MV-4-11 (cell line): ENCODE measurements at places on chromosomes 7 and 10.

GRCh38 chr10:99815621-99816020, 33.2 kb downstream of the ABCC2 start:
- peak; percentile 37 for DNase-seq

- DNase-seq, result no peak
Measured at GRCh38 chr10:15440204-15440711, 69.2 kb upstream of the FAM171A1 start.

DNA sequence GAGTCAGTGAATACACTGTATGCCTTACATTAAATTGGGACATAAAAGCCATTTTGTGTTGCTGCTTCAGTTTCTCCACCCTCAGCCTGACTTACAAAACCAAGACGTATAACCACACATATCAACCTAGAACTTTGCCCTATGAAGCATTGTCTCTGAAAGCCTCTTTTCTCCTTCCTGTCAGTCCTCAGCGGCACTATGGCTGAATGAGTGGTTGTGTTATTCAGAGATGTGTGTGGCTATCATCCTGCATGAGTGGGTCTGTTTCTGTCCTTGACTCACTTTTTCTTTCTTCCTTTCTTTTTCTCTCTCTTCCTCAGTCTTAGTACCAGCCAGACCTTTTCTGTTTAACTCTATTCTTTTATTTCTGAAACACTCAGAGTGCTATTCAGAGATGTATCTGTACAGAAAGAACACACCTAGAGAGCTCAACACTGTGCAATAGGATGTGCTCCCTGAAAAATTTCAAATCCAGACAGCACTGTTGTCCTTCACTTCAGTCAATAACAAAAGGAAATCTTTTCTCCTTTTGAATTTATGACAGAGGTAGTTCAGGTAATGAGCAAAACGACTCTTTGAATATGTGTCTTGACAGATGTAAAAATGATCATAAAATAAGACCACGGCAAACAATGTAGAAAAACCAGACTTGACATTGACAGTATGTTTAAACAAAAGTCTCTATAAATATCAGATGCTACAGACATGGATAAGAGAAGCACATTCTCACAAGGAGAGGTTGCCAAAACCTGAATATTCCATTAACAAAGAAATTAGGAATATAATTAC, 163.3 kb upstream of the FEZF1 start:
- no peak for DNase-seq

GRCh38 chr10:86343761-86344160, 22.8 kb downstream of the GRID1 start:
- DNase-seq, result no peak

GRCh38 chr10:104308439-104308903, 29.8 kb downstream of the ITPRIP start:
- DNase-seq, result no peak

DNA sequence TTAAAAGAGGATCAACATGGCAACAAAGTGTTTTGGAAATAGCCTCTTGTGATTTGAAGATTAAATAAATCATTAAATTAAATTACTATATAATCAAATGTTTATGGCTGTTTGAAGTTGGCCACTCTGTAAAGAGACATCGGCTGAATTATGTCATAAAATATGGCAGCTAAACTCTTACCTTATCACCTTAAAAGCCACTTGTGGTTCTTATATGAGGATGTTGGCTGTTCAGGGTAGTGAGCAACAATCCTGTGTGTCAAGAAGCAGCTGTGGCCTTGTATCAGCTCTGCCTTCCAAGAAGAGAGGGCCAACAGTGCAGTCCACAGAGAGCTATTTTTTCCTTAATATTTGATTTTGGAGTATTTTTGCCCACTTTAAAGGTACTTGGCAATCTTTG, 113.4 kb upstream of the CDK6 start:
- no peak for DNase-seq

GRCh38 chr10:71531485-71532446, 135.0 kb downstream of the CDH23 start:
- peak; percentile 54 for DNase-seq

GRCh38 chr7:45073031-45073785, 15.6 kb downstream of the NACAD start:
- DNase-seq, result peak; percentile 42

GRCh38 chr7:97446361-97446760, 285.5 kb upstream of the TAC1 start:
- no peak for DNase-seq

GRCh38 chr10:77890097-77890496, 36.5 kb downstream of the DLG5 start:
- DNase-seq, result no peak

DNA sequence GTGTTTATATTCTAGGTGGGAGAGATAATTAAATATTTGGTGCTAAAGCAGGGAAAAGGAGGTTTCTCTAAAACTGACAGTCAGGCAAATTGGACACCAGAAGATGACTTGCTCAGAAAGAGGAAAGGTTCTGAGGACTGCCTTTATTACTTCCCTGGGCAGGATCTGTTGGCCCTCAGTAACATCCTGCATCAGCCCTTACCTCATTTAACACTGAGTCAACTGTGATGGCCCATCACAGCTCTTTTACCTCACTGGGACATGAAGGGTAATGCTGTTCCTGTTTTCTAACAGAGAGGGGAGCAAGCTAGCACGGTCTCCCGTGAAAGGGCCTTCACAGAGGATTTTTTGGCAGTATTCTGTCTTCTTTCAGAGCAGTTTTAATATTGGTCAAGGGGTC, 12.0 kb downstream of the PPP1R17 start:
- DNase-seq, result no peak

- no peak for DNase-seq
Measured at GRCh38 chr7:158508802-158509385, 78.7 kb downstream of the PTPRN2 start.

DNA sequence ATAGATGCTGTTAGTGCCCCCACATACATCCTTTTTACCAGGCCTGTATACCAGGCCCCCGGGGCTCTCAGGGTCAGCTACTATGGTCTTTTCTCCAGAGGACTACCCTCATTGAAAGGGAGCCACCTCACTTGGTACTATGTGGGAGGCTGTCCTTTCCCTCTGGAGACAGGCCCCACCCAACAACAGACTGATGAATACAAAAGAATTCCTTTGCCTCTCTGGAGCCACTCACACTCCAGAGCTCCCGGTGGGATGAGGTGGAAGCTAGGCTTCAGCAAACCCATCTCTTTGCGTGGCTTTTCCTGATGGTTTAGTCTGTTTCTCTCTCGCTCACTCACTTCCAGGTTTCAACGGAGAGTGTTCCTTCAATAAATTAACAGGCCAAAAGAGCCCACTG, 30.3 kb downstream of the ANKMY2 start:
- no peak for DNase-seq
